Heart right ventricle (tissue), 16 donors: ENCODE measurements at places on chromosomes 3 and 15. TPM values are rescaled to one million over a fixed set of nuclear protein-coding genes. Genes with fewer than 3 reads are reported as not detected.

The STRC gene
- polyA plus RNA-seq, result 1.2 TPM

The SLC9C1 gene
- polyA plus RNA-seq, result 0.51 TPM

The LRRIQ4 gene
- polyA plus RNA-seq, result not detected

The SKOR1 gene
- polyA plus RNA-seq, result 0.16 TPM

The KBTBD12 gene
- polyA plus RNA-seq, result 5.1 TPM

The CCRL2 gene
- 1.9 TPM for polyA plus RNA-seq

The UBAP1L gene
- polyA plus RNA-seq, result 0.65 TPM

The CRYGS gene
- polyA plus RNA-seq, result 1.2 TPM

The ANKRD63 gene
- not detected for polyA plus RNA-seq

The AP3B2 gene
- polyA plus RNA-seq, result 0.51 TPM

The PPP1R14D gene
- polyA plus RNA-seq, result not detected

The C3orf85 gene
- polyA plus RNA-seq, result not detected

The TUBGCP4 gene
- 6.8 TPM for polyA plus RNA-seq

The LEKR1 gene
- polyA plus RNA-seq, result 0.22 TPM

The MAP1A gene
- 17.5 TPM for polyA plus RNA-seq

The LRRC3B gene
- polyA plus RNA-seq, result 0.04 TPM

DNA sequence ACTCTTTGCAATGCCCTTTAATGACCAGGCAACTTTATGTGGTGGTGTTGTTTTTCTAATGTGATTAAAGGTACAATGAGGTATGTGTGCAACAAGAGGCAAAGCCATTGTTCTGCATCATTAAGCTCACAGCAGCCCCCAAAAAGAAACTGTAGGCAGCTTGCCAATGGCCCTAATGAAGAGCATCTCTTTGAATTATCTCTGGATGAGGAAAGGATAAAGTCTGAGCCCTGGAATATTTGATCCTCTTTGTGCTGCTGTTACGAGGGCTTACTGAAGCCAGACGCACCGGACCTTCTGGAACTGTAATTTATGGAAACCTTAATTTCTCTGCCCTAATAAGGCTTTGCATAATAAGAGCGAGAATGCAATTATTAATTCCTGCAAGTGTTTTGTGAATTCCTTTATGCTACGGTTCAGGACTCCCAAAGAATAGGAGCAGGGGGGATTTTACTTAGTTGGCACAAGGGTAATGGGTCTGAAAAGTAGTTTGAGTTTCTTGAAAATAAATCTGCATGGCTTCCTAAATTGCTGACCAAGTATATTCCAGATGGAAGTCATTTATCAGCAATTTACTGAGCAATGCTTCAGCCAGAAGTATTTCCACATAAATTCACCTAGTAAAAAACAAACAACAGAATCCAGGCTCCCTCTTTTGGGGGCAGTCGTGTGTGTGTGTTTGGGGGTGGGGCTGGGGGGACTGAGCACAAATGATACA, 193.4 kb downstream of the PDZRN3 start:
- DNase-seq, result no peak

DNA sequence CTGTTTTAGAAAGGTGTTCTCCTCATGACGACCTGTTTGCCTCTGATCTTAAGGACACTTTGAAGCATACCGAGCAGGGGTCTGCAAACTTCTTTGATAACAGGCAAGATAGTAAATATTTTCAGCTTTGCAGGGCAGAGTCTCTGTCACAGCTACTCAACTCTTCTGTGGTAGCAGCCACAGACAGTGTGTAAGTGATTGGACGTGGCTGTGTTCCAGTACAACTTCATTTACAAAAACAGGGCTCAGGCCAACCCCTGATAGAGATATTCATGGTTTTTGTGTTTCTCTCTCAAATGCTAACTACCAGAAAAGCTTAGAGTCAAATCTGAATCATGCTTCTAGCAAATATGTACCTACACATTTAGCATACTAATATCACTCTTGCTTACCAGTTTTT, 51.5 kb downstream of the TGFBR2 start:
- DNase-seq, result no peak

DNA sequence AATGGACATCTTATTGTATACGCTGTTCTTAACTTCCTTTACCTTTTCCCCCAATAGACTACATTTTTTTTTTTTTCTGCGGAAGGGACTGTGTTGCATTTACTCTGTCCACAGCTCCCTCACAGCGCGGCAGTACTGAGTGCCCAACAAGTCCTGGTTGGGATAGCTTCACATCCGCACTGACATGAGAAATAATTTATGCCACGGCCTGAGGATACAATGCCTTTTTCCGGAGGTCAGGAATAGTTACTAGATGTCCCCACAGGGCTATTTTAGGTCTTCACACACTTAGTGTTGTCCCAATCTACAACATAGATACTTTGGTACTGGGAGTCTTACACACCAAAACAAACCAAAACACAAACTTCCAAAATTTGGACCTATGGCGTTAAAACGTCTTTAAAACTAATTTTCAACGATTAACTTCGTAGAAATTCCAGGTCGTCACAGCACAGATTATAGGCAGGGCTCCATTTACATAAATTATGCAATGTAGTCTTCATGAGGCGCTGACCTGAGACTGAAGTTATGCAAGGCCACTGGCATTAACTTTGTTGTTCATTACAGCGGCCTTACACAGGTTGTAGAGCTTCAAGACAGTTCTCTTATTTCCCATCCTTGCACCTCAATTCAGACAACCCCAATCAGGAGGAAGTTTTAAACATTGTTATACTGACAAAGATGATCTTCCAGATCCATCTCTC, 989 bp upstream of the PPIB start:
- DNase-seq, result no peak

DNA sequence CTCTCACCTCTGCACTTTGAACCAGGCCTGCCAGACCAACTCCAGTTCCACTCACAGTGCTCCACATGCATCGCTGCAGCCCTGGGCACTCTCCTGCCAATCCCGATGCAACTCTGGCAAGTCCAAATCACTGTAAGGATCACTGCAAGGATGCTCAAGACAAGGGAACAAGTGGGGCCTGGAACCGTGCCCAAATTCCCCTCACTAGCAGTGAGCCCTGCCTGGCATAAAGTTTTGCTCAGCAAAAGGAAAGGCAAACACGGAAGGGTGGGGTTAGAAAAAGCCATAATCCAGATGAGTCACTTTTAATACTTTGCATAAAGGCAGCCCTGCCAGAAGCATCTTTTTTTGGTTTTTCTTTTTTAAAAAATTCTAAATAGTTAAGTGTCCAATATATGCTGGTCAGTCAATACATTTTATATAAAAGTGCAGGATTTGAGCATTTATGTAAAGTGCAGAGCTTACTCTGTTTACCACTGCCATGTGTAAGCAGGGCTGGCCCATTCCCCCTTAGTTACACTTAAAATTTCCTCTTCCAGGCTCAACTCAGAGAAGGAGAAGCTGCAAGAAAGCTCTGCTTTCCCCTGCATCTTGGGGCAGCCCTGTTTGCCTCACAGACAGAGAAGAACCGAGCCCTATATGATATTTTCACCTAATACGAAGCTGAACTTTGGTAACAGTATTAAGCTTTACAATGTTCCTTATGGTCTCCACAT, 102.2 kb downstream of the CD47 start:
- DNase-seq, result peak; percentile 59

- DNase-seq, result no peak
These were observed 152.4 kb downstream of the APBA2 start for GRCh38 chr15:29037997-29038705.

DNA sequence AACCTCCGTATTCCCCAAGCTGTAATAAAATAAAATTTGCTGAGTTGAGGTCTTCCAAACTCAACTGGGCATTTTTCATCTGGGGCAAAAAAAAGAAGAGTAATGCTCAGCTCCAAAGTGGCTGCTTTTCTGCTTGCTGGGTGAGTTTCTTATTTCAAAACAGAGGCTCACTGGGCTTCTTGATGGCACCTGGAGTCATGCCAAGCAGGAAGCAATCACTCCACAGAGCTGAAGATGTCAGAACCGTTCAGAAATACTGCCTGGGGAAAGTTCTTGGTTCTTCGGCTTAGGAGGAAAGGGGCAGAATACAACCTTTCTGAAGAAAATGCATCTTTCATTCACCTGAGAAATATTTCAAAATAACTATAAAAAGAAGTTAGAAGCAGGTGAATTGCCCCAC, 4.1 kb downstream of the CCR9 start:
- DNase-seq, result no peak

GRCh38 chr3:14410503-14411165, 8.2 kb downstream of the SLC6A6 start:
- no peak for DNase-seq

DNA sequence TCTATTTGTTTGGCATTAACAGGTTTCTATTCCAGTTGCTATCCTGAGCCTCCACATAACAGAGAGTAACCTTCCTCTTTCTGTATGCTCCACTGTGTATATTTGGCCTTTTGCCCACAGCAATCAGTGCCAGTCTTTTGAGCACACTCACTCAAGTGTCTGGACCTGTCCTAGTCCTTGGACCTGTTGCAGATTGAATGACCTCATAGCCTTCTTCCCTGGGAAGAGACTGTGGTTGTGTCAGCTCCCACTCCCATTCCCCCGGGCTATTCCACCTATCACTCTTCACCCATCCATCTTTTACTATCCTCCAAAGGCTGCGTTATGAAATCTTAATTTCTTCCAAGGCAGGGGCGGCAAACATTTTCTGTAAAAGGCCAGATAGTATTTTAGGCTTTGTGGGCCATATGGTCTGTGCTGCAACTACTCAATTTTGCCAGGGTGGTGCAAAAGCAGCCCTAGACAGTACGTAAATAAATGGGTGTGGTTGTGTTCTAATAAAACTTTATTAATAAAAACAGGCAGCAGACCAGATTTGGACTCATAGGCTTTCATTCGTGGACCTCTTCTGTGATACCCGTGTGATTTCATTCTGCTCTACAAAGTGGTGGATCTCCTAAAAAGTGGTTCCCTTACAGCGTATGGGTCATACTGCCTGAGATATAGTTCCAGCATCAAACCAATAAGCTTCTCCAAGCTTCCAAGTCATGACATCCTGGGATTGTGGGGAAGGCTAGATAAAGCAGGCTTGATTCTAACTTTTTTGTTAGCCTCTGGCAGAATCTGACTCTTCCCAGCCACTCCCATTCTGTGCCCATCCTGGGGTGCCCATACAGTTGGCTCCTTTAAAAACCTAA, 57.4 kb downstream of the CDAN1 start:
- DNase-seq, result no peak

DNA sequence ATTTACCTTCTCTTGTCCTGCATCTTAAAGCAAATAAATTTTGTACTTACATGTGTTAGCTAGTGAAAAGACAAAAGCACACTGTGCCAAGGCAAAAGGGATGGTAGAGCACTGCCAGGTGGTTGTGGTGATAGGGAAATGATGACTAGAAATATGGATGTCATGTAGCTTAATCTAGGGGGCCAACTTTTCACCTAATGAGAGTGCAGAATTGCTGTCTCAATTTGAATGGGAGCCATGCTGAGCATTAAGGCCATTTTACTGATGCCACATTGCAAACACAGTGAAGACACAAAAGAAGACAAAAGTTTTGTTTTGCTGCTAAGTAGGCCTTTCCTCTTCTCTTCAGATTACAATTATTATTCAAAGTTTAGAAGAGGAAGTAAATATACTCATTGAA, 274.7 kb downstream of the PDCD6IP start:
- no peak for DNase-seq

- DNase-seq, result no peak
These were observed 1.5 kb downstream of the ZBED2 start for GRCh38 chr3:111593666-111594065.

GRCh38 chr3:49725906-49726681, 2.3 kb upstream of the GMPPB start:
- DNase-seq, result no peak

- DNase-seq, result no peak
These were observed 14.7 kb upstream of the ATP2B2 start for GRCh38 chr3:10520072-10520471.

- no peak for DNase-seq
These were observed 231.6 kb downstream of the SOX2 start for GRCh38 chr3:181943285-181943684.

- DNase-seq, result no peak
These were observed 22.1 kb downstream of the HDAC11 start for GRCh38 chr3:13501958-13502790.

DNA sequence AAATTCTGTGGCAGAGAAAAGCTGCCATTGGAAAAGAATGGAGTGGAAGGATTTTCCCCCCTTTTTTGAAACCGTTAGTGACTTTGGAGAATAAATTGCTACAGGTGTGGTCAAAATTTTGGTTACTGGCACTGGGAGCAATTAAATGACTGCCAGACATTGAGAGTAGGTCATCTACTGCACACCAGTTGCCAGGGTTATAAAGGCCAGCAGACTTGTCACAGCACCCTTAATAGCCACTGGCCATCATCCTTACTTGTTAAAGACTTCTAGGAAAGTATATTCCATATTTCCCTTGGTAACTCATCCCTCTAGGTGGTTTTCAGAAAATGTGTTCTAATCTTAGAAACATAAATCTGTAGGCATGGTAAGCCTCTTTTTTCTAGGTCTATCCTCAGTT, 8.0 kb downstream of the PIK3CA start:
- DNase-seq, result no peak

DNA sequence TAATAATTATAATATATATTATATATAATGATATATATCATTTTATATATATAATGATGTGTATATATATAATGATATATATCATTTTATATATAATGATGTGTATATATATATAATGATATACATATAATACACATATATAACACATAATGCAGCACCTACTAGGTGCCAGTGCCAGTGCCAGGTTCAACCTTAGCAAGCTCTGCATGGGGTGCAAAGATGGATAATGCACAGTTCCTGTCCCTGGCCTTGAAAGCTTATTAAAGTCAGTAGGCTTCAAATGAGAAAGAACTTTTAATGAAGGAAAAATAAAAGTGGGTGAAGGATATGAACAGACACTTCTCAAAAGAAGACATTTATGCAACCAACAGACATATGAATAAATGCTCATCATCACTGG, 192.7 kb upstream of the SLC2A2 start:
- no peak for DNase-seq

- no peak for DNase-seq
These were observed 100.6 kb downstream of the SUCNR1 start for GRCh38 chr3:151974067-151974466.

DNA sequence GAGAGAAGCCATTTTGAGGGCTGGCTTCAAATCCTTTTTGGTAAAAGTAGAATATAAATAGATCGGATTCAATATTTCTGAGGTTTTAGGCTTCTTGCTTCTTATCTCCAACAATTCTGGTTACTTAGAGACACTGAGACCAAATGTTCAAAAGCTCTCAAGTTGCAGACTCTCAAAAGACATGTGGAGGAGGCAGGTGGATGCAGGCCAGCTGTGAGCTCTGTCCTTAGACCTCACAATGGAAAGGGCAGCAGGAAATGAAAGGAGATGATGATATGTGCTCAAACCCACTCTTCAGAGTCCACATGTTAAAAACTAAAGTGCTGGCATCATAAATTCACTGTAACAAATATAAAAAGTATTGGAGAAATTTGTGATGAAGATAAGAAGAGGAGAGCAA, 424.9 kb upstream of the ALCAM start:
- no peak for DNase-seq

- peak; percentile 26 for DNase-seq
These were observed 314.8 kb upstream of the LRRC3B start for GRCh38 chr3:26307787-26308186.

GRCh38 chr3:41158947-41159346, 40.4 kb upstream of the CTNNB1 start:
- no peak for DNase-seq

GRCh38 chr3:37812499-37812896, 49.2 kb upstream of the CTDSPL start:
- DNase-seq, result no peak

- no peak for DNase-seq
These were observed 210.5 kb downstream of the GABRB3 start for GRCh38 chr15:26562336-26562735.

GRCh38 chr15:84824260-84825007, 7.3 kb downstream of the ALPK3 start:
- peak; percentile 68 for DNase-seq
